Esophagus squamous epithelium (tissue), 5 donors: ENCODE measurements at places on chromosomes 12 and 14.

DNA sequence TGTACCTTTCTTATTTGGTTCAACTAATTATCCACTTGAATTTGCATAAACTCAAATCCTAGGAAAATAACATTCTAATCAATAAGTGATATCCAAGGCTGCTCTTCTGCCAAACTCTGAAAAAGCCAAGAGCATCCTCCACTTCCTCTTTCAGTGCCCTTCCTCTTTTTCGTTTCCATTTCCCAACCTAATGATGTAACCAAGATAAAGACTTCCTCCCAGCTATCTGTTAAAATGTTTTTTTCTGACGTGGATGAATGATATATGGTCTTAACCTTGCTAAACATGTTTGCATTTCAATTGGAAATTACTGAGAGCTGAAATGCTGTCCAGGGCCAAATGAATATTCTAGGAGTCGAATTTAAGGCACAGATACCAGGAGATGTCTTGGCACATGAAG lies 459.5 kb upstream of the PDE3A start:
- no peak for DNase-seq

GRCh38 chr12:129185855-129186254 lies 332.6 kb downstream of the GLT1D1 start:
- DNase-seq: no peak

DNA sequence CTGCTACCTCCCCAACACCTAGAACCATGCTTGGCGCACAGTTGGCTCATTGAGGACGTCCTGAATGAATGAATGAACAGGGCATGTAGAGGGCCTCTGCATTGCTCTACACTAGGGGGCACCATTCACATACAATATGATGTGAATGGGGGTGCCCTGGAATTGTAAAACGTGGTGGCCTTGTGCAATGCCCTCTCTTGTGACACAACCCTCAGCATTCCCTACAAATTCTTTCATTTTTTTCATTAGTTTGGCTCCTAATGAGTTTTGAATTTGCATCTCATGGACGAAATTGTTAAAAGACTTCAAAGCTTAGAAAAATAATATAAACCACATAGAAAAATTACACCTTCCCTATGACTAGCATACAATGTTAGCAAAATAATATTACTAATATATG lies 2.3 kb upstream of the DIO2 start:
- DNase-seq: no peak

DNA sequence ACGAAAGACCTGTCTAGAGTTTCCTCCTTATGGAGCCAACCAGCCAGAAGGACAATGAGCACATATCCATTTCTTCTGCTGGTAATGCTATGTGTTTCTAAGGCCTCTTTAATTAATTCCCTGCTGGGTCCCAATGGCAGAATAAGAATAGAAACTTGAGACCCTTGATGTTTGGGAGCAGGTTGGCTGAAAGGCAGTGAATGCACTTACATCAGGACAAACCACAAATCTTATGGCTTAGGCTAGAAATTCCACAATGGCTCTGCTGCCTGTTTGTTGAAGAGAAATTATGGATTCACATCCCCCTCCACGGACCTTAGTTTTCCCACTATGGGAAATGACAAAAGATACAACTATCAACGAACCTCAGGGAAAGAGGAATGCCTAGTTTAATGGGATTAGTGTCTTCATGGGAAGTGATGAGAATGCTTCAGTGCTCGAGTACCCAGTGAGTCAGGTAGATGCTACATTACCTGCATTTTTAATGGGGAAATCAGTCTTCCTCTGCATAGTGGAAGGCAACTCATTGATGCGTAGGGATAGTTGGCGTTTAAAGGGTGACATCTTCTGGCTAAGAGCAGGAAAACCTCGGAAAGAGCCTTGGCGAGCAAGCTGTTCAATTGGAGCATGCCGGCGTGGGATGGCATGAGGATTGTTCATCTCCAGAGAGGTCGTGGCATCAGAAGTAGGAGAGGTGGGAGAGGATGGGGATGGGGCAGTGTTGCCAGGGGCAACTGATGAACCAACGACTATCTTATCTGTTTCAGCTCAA lies 46.5 kb downstream of the PAPLN start:
- no peak for DNase-seq

GRCh38 chr14:71563492-71564153 lies 368.6 kb upstream of the RGS6 start:
- no peak for DNase-seq

DNA sequence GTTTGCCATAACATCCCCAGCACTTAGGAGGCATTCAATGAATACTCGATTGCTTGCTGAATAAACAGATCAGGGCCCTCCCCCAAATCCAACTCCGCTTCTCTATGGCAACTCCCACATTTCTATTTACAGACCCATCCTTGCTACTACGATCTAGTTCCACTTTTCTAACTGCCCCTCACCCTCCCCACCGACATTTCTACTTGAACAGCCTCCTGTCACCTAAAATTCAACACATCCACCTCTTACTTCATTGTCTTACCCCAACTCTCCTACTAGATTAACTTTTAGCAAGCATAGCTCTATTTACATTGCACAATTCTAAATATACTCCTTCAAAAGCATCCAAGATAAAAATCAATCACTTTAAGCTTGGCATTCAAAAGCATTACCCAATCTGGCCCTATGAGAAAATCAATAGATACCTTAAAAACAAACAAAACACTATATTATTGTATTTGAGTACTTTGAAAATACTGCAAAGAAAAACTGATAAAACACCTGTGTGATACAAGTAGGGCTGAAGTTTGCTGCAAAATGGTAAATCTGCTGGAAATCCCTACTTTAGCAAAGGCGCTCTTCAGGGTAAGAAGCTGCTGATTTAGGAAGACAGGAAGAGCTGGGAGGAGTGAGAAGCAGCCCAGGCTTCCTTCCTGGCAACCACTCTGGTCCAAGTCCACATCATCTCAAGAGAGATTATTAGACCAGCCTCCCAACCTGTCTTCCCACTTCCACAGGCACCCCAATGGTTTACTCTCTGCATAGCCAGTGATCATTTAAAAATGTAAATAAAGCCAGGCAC lies 96.4 kb downstream of the HECTD4 start:
- no peak for DNase-seq

DNA sequence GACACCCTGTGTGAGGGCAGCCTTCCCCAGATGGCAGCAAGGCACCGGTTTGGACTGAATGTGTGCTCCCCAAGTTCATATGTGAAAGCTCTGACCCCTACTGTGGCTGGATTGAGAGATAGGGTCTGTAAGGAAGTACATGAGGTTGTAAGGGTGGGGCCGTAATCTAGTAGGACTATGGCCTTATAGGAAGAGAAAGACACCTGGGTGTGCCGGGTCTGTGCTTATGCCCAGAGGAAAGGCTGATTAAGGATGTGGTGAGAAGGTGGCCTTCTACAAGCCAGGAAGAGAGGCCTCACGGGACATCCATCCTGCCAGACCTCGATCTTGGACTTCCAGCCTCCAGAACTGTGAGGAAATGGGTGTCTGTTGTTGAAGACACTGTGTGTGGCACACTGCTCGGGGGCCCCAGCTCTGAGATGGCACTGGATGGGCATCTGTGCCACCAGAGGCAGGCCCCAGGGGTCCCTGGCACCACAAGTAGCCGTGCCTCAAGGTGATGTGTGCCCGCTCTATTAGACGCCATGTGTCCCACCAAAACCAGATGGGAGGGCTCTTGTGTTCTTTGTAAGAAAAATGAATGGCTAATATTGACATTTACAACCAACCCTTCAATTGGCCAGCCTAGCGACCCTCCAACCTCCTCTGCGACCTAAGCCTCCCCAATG lies 22.0 kb downstream of the FGF6 start:
- DNase-seq: no peak

DNA sequence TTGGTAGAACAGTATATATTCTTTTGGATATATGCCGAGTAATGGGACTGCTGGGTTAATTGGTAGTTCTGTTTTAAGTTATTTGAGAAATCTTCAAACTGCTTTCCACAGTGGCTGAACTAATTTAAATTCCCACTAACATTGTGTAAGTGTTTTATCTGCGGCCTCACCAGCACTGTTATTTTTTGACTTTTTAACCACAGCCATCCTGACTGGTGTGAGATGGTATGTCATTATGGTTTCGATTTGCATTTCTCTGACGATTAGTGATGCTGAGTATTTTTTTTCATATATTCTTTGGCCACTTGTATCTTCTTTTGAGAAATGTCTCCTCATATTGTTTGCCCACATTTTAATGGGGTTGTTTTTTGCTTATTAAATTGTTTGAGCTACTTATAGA lies 357.4 kb downstream of the C12orf50 start:
- no peak for DNase-seq

DNA sequence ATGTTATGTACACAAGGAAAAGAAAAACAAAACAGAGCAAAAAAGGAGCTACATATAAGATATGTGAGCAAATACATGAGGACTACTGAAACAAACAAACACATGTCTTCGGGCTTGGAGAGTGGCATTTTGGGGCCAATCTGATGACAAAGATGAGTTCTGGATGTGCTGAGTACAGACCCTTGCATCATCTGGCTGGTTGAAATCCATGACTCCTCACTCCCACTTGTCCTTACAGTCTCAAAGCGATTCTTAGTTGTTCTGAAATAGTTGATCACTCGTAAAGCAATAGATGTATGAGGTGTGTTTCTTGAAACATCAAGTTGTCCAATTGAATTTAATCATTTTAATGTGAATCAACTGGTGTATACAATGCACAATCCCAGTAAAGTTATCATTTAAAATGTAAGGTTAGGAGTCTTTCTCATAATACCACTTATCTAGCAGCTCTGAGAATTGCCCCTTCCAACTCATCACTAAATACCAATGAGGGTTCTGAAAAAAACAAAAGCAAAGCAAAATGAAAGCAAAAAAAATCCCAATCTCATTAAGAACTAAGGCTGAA lies 136.9 kb downstream of the ITPR2 start:
- DNase-seq: no peak

DNA sequence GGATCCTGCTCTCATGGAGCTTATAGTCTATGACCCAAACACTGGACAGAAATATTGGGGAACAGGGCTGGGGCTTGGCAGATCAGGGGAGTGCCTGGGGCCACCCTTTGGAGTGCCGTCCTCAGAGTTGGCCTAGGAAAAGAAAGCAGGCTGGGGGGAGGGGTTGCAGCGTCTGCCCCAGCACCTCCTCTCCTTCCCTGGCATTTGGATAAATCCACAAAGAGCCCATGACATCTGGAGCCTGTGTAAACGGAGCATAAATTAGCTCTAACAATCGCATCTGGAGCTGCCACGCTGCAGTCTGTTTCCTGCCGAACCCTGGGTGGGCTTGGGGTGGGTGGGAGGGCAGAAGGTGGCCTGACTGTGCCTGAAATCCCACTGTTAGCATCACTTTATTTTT lies 63.8 kb downstream of the MVK start:
- DNase-seq: no peak

DNA sequence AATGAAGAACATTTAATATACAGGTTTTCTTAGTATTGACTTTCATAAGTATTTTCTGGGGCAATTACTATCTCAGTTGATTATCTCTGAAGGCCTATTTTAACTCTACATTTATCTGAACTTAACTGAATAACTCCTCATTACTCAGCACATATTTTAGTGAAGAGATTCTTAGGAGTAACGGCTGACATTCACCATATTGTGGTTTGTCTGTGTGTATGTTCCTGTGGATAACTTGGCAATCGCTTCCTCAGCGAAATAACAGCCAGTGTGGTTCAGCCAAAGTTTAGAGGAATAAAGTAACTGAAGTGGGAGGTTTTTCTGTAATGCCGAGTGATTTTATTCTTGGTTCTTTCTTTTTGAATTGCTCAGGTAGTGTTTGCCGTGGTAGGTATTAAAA lies 168.0 kb downstream of the RAD51B start:
- DNase-seq: no peak

DNA sequence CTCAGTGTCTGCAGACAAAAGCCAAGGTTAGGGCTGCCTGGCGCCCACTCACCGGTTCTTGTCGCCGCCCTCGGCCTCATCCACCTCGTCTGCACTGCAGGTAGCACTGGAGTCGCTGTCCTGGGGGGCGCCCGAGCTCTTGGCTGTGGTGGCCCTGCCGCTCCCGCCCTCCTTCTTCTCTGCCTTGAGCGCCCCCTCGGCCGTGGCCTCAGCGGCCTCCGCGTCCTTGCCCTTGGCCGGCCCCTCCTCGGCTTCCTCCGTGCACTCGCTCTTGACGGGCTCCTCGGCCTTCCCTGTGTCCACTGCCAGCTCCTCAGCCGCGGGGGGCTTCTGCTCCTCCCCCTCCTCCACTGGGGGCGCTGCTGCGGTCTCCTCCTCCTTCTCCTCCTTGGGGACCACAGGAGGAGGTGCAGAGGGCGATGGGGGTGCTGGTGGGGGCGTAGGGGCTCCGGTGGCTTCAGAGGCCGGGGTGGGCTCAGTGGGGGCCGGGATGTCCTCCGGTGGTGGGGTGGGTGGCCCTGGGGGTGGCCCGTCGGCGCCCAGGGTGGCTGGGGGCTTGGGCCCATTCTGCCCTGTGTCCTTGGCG lies 77.2 kb downstream of the RFLNA start:
- DNase-seq: no peak

DNA sequence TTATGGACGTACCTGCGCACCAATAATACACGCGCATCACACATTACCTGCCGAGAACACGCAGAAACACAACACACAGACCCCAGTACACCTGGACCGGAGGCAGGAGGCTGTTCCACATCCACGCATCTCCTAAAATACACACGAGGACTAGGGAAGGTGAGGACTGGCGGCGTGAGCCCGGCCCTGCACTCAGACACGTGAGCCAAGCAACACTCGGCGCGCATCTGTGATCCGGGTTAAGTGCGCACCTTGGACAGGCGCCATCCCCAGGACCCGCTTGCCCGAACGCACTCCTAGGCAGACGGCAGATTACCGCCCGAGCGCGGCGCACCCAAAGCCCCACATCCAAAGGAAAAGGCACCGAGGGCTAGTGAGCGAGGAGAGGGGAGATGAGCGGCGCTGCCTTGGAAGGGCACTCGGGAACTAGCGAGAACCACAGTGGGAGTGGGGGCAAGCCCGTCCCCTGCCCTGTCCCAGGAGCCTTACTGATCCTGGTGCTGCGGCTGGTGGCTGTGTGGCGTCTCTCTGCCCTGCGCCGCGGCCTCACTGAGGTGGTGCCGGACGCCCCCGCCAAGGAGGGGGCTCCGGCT lies 417 bp downstream of the GLS2 start:
- DNase-seq: no peak

DNA sequence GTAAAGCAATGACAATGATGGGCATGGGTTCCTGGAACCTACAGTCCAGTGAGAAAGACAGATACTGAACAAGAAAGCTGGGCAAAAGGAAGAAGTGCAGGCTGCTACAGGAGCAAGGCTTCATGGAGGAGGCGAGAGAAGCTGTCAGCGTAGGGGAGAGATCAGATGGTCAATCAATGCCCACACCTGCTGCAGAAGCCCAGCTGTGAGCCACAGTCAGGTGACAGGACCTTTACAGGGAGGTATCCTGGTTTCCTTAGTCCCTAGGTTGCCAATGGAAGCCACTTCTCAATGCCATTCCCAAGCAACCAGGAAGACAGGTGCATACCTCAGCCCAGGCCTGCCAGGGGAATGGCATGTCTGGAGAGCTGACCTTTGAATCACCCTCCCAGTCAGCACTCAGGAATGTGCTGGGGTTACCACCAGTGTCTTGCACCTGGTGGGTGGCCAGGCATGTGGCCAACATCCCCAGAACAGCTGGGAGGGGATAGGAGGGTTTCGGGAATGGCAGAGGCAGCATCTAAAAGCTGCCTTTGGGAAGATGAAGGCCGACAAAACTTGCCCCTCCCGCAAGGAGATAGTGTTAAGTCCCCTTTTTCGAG lies 170.3 kb downstream of the TTC7B start:
- no peak for DNase-seq

- DNase-seq: no peak
Observed at GRCh38 chr14:26992403-26993115, 394.7 kb upstream of the NOVA1 start.
